NK-92 treated with Interleukin-12 subunit alpha and Interleukin-12 subunit beta, amount 100 ng/mL, for 24 hours (cell line): ENCODE measurements at places on chromosomes 13 and 19.

DNA sequence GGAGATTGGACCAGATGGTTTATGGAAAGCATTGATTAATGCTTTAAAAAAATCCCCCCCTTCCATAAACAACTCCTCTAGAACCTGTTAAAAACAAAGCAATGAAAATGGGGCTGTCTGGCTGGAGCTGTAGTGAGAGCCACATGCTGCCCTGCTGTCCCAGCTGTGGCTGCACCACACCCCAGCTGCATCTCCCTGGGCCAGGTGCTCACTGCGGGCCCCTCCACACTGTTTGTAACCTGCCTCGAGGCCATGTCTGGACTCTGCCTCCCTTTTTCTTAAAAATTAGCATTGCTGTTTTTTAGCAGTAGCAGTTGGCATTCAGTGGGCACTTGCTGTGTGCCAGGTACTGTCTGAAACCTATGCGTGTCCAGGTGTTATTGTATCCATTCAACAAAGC, 15.2 kb upstream of the F2RL3 start:
- no peak for DNase-seq

- no peak for DNase-seq
These were observed 13.0 kb upstream of the SOX1 start for GRCh38 chr13:112053744-112054615.

- DNase-seq, result no peak
These were observed 19.9 kb downstream of the CEBPG start for GRCh38 chr19:33393286-33394005.

GRCh38 chr19:28820289-28820688, 392.7 kb downstream of the UQCRFS1 start:
- no peak for DNase-seq

DNA sequence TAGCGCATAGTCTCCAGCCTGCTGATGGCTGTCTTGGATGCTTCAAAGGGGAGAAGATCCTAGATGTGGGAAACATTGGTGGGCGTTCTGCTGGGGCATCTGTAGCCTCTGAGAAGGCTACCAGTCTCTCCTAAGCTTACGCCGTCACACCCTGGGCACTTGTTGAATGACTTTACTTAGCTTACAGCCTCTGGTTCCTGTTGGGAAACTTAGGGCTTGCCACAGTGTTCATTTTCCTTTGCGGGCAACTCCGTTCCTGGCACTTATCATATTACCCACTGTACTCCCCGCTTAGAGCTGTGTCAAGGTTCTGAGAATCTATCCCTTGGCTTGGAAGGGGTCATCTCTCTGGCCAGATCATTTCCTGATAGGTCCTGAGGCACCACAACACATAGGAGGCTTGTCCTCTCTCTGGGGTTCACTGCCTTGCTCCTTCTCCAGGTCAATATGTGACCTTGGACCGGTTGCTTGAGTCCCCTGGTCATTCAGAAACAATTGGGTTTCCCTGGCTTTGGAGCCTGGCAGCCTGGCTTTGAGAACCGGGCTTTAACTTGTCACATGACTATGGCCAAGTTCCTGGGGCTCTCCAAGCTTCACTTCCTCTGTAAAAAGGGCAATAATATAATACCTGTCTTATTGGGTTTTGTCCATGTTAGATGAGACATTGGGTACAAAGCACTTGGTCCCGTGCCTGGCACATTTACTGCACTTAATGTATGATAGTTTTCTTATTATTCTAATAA, 20.5 kb upstream of the ALOX5AP start:
- no peak for DNase-seq

DNA sequence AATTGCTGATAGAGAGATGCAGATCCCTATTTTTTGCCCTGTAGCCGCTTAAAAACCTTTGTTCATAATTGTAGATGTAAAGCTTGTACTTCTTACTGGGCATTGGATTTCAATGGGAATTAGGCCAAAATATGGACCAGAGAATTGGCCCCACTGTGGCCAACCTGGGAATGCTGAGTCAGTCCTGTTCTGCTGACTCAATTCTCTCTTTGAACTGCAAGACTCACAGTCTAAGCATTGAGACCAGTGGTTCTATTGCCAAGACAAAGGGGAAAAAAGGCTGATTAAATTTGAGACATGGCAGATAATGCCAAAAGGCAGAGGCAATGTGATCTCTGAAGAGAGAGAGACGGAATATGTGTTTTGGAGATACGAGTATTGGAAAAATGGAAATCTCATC, 72.5 kb upstream of the UBL3 start:
- no peak for DNase-seq

GRCh38 chr19:14166999-14167575, 30.7 kb upstream of the ASF1B start:
- no peak for DNase-seq

- DNase-seq, result no peak
These were observed 293.2 kb downstream of the EFNB2 start for GRCh38 chr13:106241974-106242953.

- no peak for DNase-seq
These were observed 25.0 kb downstream of the TEX101 start for GRCh38 chr19:43439709-43440063.

DNA sequence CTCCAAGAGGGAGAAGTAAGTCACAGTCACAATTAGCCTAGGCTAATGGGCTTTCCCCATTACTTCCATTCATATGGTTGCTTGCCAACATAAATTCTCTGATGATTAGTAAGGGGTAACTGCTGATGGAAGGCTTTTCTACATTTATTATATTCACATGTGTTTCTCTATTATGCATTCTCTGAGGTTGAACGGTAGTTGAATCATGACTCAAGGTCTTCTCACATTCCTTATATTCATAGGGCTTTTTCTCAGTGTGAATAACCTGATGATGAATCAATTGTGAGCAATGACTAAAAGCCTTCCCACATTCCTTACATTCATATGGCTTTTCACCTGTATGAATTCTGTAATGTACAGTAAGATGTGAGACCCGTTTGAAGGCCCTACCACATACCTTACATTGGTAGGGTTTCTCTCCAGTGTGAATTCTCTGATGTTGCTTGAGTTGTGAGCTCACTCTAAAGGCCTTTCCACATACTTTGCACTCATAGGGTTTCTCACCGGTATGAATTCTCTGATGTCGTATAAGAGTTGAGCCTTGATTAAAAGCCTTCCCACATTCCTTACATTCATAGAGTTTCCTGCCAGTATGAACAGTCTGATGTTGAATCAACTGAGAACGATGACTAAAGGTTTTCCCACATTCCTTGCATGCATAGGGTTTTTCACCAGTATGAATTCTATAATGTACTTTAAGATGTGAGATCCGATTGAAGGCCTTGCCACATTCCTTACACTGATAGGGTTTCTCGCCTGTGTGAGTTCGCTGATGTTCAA, 9.3 kb downstream of the ZNF582 start:
- DNase-seq, result no peak

DNA sequence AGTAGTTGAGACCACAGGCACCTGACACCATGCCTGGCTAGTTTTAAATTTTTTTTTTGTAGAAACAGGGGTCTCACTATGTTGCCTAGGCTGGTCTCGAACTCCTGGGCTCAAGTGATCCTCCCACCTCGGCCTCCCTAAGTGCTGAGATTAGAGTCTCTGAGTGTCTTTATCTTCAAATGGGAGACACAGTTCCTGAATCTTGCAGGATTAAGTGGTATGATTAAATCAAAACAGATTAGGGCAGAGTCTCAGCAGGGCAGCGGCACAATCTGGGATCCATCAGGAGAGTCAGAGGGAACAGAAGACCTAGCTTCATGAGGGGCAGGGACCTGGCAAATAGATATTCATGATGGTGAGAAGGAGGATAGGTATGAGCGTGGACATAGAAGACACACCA, 953 bp downstream of the RLN3 start:
- DNase-seq, result no peak

GRCh38 chr13:46405457-46405856, 18.4 kb upstream of the RUBCNL start:
- no peak for DNase-seq

DNA sequence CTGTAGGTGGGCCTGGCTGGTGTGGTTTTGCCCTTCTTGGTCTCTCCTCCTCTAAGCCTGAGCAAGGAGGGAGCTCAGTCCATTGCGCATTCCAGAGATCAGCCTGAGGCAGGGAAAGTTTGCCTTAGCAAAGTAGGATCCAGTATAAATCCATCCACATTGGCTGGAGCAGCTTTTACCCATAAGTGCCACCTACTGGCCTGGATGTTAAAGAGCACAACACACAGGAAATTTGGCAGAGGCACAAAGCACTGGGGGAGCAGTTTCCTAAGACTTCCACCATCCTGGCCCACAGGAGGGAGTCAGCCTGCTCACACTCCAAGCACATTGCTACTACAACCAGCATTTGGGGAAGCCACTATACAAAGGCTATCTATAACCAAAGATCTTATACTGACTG, 1124.2 kb downstream of the SLITRK1 start:
- DNase-seq, result no peak

- no peak for DNase-seq
These were observed 1819.5 kb downstream of the SLITRK5 start for GRCh38 chr13:89490661-89491060.

DNA sequence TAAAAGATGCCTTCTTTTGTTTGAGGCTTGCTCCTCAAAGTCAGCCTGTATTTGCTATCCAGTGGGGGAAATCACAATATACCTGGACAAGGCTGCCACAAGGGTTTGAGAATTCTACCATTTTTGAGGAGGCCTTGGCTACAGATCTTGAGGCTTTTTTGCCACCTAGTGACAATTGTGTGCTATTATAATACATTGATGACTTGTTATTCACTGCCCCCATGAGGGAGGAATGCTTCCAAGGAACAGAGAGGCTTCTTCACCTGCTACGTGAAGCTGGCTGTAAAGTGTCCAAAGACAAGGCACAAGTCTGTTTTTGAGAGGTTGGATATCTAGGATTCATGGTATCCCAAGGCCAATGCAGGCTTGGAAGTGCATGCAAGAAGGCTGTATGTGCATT, 72.5 kb downstream of the ZNF708 start:
- DNase-seq, result no peak

GRCh38 chr19:29577649-29577963, 28.5 kb upstream of the POP4 start:
- DNase-seq, result no peak

- DNase-seq, result no peak
These were observed 20.9 kb upstream of the UBE2L5 start for GRCh38 chr13:30401347-30401746.

DNA sequence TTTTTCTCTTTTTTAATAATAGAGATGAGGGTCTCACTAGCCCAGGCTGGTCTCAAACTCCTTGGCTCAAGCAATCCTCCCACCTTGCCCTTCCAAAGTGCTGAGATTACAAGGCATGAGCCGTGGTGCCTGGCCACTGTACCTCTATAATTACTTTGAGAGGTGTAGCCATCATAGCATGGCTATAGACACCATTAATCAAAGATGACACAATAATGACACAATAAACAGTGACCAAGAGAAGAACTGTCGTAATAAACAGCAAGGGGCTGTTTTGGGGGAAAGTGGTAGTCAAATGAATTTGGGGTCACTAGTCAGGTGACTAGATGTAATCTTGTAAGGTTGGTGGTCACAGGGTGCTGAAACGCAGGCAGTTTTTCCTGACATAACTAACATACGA, 30.4 kb downstream of the KLF5 start:
- no peak for DNase-seq

GRCh38 chr13:39538816-39539790, 63.9 kb downstream of the LHFPL6 start:
- DNase-seq, result no peak

DNA sequence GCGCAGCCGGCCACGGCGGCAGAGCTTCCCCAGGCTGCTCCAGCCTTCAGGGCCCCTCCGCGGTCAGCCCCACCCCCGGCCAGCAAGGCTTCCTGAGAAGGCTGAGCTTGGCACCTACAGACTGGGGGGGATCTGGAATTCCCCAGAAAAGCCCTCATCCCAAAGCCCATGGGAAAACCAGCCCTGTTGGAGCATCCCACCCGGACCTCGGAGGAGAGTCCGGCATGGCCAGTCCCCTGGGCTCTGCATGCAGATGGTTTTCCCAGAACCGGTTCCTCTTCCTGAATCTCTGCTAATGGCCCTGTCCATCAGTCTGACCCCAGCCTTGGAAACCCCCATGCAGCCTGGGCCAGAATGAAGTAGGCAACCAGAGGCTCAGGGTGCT, 10.3 kb downstream of the RASA3 start:
- no peak for DNase-seq

- no peak for DNase-seq
These were observed 1246.2 kb downstream of the SLITRK1 start for GRCh38 chr13:82636119-82636518.

GRCh38 chr13:44755872-44756271, 179.7 kb upstream of the TSC22D1 start:
- DNase-seq, result no peak

DNA sequence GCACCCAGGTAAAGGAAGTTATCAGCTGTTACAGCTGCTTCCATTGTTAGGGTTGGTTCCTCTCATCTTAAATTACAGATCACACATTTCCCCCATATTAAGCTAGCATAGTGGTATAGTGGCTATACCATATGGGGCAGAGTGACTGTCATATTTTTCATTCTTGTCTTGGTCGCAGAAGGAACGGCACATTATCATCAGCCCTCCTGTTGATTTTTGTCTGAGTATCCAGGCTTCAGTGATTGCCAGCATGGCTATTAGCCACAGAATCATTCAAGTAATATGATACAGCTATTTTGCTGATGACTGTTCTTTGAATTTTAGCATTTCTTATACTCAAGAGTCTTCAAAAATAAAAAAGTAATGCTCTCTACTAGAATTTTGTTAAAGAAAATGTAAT, 240.9 kb downstream of the LIG4 start:
- no peak for DNase-seq

- no peak for DNase-seq
These were observed 1.1 kb upstream of the FARP1 start for GRCh38 chr13:98141509-98142379.

- no peak for DNase-seq
These were observed 17.5 kb downstream of the MCF2L start for GRCh38 chr13:112986470-112986869.

DNA sequence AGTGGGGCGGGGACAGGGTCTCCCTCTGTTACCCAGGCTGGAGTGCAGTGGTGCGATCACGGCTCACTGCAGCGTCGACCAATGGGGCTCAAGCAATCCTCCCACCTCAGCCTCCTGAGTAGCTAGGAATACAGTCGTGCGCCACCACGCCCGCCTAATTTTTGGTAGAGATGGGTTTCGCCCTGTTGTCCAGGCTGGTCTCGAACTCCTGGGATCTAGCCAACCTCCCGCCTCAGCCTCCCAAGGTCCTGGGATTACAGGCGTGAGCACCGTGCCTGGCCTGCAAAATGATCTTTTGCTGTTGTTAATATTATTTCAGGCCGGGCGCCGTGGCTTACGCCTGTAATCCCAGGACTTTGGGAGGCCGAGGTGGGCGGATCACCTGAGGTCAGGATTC, 621 bp upstream of the TGDS start:
- no peak for DNase-seq

- no peak for DNase-seq
These were observed 753 bp downstream of the ZNF235 start for GRCh38 chr19:44303976-44304568.
